ENCODE measurements at places on chromosomes 3 and 15. TPM values are rescaled to one million over a fixed set of nuclear protein-coding genes. Genes with fewer than 3 reads are reported as not detected.

GRCh38 chr3:138443091-138443490 is 8.7 kb downstream of the ESYT3 start:
- H3K27me3 ChIP-seq, result no peaks in the 10 kb centered on the region
- no peak for DNase-seq
- no peaks in the 10 kb centered on the region for H3K36me3 ChIP-seq

DNA sequence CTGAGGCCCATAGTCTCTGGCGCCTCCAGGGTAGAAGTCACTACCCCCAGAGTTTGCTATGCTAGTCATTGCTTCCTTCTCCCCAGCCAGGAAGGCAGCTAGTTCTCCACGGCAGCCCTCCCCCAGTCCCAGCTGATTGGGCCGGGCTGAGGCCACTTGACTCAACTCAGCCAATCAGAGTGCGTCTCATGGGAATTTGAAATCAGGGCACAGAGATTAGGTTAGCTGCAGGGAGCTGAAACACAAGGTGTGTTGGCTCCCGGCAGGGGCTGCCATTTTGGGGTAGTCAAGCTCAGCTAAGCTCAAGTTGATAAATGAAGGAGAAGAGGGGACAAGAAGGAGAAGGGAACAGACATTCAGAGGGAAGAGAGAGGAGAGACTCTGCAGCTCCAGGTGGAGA is 32.8 kb downstream of the LINGO1 start:
- no peaks in the 10 kb centered on the region for H3K36me3 ChIP-seq
- H3K4me3 ChIP-seq, result no peak overlapping the region
- H3K27me3 ChIP-seq, result no peaks in the 10 kb centered on the region

DNA sequence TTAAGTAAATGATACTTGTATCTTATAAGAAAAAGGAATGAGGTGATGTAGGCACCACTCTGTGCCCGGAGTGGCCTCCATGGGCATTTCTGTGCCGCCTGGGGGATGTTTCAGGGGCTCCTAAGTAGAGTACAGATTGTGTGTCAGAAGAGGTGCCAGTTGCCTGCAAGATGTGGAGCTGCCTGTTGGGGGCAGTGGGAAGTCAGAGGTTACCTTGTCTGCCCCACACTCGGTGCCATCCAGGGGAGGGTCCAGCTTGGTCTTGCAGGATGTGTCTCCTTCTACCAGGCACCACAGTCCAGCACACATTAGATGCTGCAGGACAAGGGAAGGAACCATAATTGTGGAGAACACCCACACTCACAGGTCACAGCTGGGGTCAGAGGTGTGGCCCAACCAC is 208.8 kb downstream of the ADAMTS17 start:
- H3K27me3 ChIP-seq, result no peaks in the 10 kb centered on the region
- no peaks in the 10 kb centered on the region for H3K4me1 ChIP-seq
- H3K27ac ChIP-seq, result no peak overlapping the region
- H3K36me3 ChIP-seq, result no peaks in the 10 kb centered on the region
- H3K4me3 ChIP-seq, result no peak overlapping the region

Gene ZNF80
- total RNA-seq, result 1.1 TPM

Gene DISP2
- total RNA-seq, result 0.23 TPM

Gene SLC9C1
- total RNA-seq, result not detected

Gene WDR49
- total RNA-seq, result 0.53 TPM

Gene MNS1
- total RNA-seq, result not detected
